EH (cell line): ENCODE measurements at places on chromosomes 1 and 21.
A peak's percentile ranks its signal among the peaks of the same experiment; 100 is the strongest.

DNA sequence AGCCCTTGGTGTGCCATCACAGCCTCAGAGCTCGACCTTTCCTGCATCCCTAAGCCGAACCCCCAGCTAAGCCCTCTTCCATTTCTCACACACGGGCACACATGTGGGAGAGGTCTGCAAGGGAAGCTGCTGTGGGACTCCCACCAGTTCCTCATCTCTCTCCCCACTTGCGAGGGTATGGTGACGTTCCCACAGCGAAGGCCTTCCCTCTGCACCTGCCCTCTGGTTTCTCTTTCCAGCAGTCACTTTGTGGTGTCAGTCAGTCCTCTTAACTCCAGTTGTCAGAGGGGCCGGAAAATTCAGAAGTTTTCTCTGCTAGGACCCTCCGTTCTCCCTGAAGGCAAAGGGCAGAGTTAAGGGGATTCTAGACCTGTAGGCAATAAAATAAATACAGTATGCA is 5.5 kb upstream of the STK40 start:
- no peak for DNase-seq

DNA sequence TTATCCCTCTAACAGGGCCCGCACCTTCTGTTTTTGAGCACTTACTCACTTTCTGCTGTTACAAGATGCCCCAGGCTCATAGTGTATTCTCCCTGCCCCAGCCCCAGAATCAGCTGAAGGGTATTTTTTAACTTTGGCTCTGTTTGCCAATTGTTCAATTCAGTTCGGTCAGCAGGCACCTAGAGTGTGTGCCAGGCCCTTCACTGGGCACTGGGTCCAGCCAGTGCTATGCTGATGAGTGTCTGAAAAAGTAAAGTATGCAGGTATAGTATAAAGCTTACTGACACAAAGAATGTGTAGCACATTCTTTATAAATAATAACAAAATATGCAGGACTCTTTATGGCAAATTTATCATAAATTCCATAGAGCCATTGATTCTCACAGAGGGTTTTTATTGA is 35.0 kb downstream of the FHAD1 start:
- no peak for DNase-seq

DNA sequence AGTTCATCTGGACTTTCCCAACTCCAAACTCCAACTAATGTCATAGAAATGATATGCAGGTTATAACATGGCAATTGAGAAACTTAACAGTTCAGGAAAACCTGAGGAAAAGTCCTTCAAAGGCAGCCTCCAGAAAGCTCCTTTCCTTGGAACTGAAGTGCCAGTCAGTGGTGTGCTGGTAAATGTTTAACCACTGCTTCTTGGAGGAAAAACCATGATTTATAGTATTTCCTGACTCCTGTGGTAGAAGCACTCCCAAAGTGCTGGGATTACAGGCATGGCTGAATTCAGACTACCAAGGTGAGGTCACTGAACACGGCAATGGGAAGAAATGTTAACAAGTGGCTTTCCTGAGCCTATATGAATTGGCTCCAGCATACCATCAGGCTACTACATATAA is 26.7 kb upstream of the ZNHIT6 start:
- no peak for DNase-seq

GRCh38 chr1:205582471-205583291 is 49.1 kb downstream of the ELK4 start:
- no peak for DNase-seq

- DNase-seq: peak; percentile 83
These were observed 156.5 kb downstream of the HLX start for GRCh38 chr1:221035662-221036153.

DNA sequence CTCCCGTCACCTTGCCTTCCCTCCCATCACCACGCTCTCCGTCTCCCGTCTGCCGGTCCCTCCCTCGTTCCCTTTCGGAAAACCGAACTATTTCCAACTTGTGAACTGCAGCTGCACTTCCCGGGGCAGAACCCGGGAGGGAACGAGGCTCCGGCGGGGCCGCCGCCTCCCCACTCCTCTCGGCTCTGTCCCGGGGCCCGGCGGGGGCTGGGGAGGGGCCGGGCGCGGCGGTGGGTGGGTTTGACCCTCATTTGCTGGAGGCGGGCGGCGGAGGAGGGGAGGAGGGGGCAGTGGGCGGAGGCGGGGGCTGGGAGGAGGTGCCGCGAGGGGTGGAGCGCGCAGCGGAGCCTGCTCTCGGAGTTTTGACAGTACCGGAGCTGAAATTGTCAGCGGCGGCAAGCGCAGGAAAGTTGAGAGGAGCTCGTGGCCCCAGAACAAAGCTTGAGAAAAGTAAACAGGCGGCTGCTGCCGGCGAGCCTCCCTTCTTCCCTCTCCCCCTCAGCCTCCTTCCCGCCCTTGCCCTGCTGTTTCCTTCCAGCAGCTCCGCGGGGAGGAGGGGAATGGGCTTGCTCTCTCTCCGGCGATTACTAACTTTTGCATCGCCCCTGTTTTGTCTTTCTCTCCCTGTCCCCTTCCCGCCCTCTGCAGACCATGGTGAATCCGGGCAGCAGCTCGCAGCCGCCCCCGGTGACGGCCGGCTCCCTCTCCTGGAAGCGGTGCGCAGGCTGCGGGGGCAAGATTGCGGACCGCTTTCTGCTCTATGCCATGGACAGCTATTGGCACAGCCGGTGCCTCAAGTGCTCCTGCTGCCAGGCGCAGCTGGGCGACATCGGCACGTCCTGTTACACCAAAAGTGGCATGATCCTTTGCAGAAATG is 2.9 kb downstream of the LMO4 start:
- peak; percentile 58 for DNase-seq

- peak; percentile 42 for DNase-seq
These were observed 10.9 kb downstream of the C1orf216 start for GRCh38 chr1:35707601-35708440.

GRCh38 chr21:31634993-31635392 is 24.5 kb upstream of the SOD1 start:
- DNase-seq: no peak

DNA sequence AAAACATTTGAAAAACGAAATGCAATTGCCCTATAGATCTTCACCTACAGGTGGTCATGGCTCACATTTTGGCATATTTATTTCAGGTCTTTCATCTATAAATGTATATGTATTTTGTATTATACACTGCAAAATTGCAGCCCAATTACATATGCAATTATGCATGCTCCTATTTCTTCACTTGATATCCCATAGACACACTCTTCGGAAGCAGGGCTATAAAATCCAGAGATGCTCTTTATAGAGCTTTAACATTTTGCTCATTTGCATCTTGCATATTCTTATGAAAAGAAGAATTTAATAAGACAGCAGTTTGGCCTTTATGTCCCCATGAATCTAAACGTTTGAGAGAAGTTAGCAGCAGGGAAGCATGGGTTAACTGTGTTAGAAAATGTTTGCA is 44.7 kb upstream of the PALMD start:
- DNase-seq: no peak

- peak; percentile 14 for DNase-seq
These were observed 63.1 kb downstream of the CDC42BPA start for GRCh38 chr1:227255086-227255732.

DNA sequence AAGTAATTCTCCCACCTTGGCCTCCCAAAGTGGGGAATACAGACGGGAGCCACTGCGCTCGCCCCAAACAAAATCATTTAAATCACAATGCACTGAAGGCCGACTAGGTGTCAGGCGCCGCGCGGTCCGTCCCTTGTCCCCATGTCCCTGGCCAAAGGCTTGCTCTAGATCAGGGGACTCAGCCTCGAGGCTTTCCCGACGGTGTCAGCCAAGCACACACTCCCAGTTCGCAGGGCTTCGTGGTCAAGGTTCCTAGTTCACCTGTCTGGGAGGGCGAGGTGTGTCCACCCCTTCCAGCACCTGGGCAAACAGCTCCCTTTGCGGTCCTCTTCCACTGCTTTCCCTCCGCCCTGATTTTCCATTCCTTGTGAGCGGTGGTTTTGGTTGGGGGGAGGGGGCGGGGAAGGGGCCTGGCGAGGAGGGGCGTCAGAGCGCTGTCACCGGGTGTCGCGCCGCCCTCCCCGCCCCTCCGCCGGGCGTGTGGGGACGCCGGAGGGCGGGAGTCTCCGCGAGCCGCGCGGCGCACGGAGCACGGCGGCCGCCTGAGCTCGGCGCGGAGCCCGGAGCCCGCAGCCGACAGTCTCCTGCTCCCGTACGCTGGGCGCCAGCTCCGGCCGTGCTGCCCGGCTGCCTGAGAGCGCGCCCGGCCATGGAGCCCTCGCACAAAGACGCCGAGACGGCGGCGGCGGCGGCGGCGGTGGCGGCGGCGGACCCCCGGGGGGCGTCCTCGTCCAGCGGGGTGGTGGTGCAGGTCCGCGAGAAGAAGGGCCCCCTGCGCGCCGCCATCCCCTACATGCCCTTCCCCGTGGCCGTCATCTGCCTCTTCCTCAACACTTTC is at the start of gene STUM:
Gene STUM, plus strand, starts transcription at position 509 of the 838 bp plus-strand sequence. Its CDS starts 141 bp downstream, at position 650.
- DNase-seq: peak; percentile 43

- no peak for DNase-seq
These were observed 46.1 kb upstream of the MTF2 start for GRCh38 chr1:93033029-93033428.

GRCh38 chr1:223062177-223062576 is 80.9 kb downstream of the TLR5 start:
- no peak for DNase-seq

- no peak for DNase-seq
These were observed 52.3 kb upstream of the COG2 start for GRCh38 chr1:230589951-230590350.

DNA sequence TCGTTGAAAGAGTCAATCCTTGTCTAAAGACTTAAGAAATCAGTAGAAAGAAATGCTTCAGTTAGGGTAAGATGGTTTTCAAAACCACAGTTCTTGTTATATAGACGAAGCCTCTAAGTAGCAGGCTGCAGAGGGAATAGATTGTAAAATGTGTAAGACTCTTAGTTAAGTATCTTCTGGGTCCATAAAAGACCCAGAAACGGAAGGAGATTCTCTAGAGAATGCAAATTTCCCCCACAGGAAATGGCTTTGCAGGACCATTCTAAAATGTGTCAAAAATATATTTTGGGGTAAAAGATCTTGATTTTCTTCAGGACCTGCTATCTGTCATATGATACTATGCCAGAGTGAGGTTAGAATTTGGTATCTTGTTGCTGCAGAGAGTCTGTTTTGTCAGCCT is 13.4 kb downstream of the OR2T1 start:
- DNase-seq: no peak

GRCh38 chr21:41557884-41558283 is 49.9 kb upstream of the TMPRSS2 start:
- DNase-seq: no peak

GRCh38 chr1:147079400-147080005 is 92.8 kb downstream of the PRKAB2 start:
- no peak for DNase-seq

- peak; percentile 9 for DNase-seq
These were observed 13.4 kb upstream of the KIAA1614 start for GRCh38 chr1:180899262-180899661.

DNA sequence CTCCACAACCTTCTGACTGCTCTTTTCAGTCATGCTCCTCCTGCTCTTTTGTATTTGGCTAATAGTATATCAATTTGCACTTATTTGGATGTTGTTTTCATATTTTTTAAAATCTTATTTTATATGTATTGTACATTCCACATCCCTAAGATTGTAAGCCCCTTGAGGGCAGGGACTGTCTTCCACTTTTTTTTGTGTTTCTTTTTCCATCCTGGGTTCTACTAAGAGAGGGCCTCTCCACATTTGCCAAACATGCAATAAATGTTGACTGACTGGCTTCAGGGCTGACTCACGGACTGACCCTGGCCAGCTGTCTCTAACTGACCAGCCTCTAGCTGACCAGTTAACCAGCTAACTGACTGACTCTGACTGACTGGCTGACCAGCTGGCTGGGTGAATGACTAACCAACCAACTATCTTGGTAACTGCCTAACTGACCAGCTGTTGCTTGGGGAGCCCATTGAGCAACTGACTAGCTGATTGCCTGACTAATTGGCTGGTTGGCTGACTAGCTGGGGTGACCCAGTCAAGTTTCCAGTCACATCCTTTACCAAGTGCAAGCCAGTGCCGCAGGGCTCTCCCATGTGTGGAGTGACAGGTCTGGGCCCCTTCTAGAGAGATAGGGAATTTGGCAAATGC is 16.1 kb downstream of the CSF1 start:
- DNase-seq: peak; percentile 64
